Activated naive CD4-positive, alpha-beta T cell treated with anti-CD3 and anti-CD28 coated beads, Interleukin-2, amount 10 ng/mL, durations not matched to agents 7 days and 5 days (primary cell): ENCODE measurements at places on chromosomes 7 and 10.

GRCh38 chr7:86629-87028 is 105.7 kb upstream of the FAM20C start:
- no peak for DNase-seq

DNA sequence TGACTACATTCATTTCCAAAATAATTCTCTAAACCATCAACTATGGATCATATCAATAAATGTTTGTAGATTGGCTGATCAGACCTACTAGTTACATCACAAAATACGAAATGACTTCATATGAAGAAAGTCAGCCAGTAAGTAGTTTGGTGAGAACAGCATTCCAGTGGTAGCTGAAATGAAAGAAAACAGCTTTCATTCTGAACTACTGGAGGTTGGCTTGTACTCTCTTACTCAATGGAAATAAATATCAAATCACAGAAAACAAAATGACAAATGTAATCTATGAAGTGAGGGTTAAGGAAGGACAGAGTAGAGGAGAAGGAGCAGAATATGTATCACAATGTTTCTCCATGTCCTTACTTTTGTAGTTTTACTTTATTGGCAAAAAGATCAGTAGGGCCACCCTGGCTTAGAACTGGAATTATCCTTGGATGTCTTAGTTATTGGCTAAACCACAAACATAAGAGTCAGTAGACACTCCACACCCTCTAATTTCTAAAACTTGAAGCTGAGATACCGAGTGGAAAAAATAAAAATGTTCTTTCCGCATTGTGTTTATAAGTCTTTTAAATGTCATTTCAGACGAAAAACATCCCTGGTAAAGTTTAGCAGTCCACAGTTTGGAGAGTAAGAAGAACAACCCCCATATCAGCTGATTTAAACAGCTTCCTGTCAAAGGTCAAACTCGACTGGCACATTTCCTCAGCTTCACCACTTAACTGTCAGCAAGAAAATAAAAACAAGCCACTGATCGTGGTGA is 74.0 kb upstream of the DGKI start:
- DNase-seq, result no peak

- DNase-seq, result peak; percentile 65
Measured at GRCh38 chr10:59709395-59710125, at the start of gene SLC16A9. Gene SLC16A9, minus strand, starts transcription at chr10:59709850. Its CDS starts 25,559 bp downstream, at chr10:59684291.

DNA sequence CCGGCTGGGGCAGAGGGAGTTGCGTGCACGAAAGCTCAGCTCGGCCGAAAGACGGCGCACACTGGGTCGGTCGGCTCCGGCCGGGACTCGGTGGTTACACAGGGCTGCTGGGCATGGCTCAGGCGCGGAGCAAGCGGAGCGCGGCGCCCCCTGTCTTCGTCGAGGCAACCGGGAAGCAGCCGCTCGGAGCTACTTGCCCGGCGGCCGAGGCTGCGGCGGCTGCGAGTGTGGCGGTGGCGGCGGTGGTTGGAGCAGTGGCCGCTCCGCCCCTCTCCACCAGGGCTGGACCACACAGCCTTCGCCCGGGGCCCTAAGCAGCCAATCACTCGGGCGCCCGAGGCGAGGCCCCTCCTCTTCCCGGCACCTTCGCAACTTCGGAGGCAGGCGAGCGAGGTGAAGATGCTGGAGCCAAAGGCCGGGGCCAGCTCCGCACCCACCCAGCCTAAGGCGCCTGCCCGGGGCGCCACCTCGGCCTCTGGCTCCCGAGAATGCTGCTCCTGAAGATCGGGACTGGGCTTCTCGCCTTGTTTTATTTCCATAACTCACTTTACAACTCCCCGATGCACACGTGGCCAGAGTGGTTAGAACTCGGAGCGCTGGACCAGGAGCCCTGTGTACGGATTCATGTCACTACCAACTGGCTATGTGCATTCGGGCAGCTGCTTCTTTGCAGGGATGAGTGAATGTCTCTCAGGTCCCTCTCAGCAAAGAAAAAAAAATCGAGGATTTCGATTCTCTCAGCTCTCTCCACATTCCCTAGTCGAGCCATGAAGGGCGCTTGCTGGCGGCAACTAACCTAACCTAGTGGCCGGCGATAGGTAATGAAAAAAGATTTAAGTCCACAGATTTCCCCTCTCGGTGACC is at the start of gene TLL2:
TSS of gene TLL2 (minus strand) at position 229 of the 864 bp plus-strand sequence. CDS start 241 bp downstream, outside the sequence.
- peak; percentile 72 for DNase-seq

DNA sequence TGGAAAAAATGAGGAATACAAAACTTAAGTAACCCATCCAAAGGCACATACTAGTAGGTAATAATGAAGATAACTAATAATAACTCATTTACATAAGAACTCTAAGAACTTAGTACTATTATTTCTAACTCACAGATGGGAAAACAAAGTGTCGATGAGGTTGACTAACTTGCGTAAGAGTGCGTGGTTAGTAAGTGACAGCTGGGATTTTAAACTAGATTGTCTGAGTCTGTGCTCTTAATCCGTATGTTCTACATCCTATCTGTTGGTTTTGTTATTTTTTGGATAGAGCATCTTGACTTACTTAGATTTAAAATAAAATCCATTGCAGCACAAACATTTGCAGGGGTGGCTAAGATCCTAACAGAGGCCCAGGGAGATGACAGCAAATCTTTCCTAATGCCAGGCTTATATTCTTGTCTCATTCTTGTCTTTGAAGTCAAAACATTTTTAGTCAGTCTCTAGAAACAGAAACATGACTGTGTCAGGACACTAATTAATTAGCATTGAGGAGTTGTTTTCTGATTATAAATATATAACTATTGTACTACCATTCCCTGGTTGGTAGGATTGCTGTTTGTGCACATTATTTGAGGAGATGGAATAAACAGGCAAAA is 11.7 kb downstream of the RPA3 start:
- DNase-seq, result no peak

DNA sequence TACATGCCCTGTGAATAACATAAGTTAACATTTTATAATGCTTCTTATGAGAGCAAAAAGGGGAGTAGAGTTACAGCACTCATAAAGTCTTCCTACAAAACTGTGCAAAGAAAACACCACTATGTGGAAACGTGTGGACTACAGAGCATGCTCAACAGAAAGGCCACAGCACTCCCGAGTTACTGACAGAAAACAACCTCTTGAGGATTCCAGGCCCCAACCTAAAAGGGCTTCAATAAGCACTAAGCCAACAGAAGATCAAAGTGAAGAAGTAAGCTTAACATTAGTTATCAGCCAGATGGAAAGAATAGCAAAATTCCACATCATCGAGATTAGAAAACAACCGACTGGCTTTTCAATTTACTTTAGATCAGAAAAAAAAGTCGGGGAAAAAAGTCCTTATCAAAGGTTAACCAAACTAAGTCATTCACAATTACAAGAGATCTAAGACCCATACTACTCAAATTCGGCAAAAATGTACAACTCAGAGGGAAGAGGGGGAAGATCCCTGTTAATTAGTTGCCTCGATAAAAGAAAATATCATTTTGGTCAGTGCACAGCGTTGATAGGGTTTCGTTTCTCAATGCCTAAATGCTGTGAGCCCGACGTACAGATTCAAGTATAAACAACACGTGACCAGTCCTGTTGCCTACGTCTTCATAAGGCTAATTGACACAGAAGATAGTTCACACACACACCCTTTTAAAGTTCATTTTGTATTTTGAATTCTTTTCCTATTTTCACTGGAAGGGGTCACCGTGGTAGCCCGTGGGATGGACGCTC is 1.4 kb downstream of the KBTBD2 start:
- peak; percentile 59 for DNase-seq

DNA sequence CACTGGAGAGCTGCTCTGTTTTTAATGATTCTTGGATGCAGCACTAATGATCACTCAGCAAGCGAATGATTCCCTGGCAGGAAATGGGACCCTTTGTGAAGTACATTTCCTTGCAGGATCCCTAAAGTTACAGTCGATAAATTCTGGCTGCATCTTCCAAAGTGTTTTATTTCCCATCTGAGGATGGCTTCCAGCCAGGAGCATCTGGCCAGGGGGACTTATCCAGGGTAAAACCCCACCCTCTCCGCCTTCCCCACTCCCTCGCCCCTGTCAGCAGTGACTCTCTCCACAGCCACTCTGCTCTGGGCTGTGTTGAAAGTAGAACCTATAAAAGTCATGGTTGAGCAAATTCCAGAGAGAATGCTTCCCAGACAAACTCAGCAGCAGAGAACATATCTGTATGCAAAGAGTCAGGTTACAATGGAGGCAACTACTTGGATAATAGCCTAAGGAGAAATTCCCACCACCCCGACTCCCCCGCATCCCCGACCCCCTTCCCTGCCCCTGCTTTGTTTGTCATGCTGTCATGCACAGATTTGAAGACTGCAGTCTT is 111.0 kb upstream of the ANLN start:
- DNase-seq, result no peak

- DNase-seq, result no peak
Measured at GRCh38 chr7:88666626-88667025, 92.9 kb upstream of the ZNF804B start.

GRCh38 chr10:90319188-90319914 is 538.5 kb downstream of the HTR7 start:
- no peak for DNase-seq

DNA sequence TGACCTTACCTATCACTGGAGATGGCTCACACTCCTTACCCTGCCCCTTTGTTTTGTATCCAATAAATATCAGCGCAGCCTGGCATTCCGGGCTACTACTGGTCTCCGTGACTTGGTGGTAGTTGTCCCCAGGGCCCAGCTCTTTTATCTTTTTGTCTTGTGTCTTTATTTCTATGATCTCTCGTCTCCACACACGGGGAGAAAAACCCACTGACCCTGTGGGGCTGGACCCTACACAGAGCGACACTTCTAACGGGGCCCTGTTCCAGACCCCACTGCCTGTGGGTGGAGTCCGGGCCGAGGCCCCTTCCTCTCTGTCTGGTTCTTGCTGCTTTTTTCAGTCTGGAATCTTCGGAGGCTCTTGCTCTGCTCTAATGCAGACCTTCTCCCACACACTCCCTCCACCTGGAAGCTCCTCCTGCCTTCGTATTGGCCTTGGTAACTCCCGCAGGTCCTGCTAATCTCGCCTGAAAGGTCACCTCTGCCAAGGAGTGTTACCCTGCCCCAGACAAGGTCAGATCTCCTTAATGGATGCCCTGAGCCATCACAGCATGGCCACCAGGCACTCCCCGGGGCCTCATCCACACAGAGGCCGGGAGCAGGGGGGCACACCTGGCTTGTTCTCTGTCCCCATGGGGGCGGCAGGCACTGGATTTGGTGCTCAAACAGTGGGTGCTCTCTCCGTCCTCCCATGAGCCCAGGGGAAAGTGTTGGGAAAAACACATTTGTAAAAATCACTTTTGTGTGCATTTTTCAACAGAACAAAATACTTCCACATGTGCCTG is 531.7 kb downstream of the PTPRN2 start:
- DNase-seq, result no peak

GRCh38 chr7:87935384-87935706 is 1.3 kb downstream of the ADAM22 start:
- DNase-seq, result no peak

GRCh38 chr7:30566596-30566995 is 28.1 kb upstream of the GARS1 start:
- no peak for DNase-seq

DNA sequence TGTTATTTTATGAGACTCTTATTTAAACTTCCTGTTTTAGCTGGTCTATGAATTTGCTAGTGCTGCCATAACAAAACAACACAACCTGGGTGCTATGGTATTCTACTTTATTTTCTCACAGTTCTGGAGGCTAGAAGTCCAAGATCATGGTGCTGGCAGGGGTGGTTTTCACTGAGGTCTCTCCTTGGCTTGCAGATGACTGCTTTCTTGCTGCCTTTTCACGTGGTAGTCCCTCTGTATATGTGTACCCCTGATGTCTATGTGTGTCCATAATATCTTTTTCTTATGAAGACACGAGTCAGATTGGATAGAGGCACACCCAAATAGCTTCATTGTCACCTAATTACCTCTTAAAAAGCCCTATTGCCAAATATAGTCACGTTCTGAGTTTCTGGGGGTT is 270.5 kb downstream of the BMPER start:
- DNase-seq, result no peak

DNA sequence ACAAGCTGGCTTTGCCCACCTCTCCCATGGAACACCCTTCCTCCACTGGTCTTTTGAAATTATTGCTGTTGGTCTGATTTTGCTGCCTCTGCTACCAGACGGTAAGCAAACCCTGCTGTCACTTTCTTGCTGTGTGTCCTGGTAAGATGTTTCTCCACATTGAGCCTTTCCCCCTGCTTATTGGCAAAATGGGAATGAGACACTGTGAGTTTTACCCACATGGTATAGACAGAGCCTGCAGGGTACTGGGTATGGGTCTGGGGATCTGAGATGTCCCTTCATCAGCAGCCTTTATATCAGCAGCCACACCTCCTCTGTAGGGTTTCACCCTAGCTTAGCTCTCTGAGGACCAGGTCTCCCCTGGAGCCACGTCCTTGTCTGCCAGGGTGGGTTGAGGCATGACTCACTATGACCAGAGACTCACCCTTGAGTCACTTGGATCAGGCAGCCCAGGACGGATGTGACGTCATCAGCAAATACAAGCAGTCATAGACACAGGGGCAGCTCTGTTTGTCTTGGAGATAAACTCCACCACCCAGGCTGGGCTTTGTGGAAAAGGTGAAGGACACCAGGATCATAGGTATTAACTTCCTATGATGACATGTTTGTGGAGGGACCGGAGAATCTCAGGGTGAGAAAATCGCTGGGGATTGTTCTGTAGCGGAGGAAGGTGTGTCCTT is 17.9 kb upstream of the BAIAP2L1 start:
- no peak for DNase-seq

DNA sequence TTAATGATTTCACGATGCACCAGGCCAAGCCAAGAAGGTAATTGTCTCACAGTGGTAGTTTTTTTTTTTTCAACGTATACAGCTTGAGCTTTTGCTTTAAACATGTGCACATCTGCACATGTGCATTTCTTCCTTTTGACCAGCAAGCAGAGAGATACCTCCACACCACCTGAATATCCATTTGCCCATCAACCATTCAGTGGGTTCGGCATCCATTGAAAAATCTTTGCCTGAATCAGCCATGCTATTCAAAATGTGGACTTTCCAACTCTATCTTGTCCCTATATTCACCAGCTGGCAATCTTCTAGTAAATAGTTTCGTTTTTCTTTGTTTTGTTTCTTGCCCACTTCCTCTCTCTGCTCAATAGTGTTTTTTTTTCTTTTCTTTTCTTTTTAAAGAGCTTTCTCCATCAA is 7.7 kb upstream of the TRA2A start:
- DNase-seq, result no peak

DNA sequence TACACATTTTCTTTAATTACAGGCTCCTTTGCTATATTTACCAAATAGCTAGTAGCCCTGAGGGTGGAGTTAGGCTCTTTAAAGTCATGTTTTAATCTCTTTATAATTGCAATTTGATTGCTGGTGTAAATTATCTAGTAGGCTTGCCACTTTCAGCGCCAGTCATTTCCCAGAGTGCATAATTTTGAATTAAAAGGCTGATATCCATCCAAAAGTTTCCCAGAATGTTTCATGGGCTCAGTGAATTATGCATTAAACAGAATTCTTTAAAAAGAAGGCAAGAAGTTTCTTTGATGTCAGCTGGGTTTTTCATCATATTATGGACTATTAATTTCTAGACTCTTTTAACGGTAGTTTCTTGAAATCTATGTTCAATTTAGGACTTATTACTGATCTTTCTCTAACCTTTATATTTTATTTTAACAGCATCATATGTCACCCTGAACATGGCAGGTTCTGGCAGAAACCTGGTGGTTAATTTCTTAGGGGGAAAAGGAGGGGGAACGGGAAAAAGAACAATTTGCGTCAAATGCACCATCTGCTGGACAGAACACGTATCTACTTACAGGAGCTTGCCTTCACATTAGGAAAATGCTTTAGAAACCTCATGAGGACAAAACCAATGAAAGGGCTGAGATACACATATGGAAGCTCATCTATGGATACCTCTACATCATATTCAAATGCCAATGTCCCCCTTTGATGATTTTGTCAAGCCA is 171.1 kb downstream of the GRM3 start:
- DNase-seq, result no peak
